ENCODE measurements at places on chromosomes 11 and 22.
A peak's percentile ranks its signal among the peaks of the same experiment; 100 is the strongest.

DNA sequence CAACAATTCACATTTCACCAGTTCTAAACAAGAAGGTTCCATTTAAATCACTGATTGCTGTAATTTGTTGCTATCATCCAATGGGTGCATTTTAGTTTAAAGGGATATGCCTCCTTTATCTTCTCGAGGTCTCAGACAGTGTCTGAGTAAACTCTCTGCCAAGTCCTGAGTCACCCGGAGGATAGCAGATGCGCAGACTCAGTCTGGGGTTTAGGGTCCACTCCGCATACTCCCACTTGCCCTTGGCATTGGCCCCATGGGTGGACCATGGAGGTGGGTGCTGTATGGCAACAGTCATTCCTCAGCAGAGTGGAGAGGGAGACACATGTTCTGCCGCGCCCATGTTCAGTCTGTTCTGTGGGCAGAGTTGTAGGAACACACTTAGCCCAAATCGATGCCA, 65.4 kb upstream of the CRTAM start:
- DNase-seq = no peak

GRCh38 chr11:5362017-5362625, 10.8 kb downstream of the OR51B6 start:
- no peak for DNase-seq

DNA sequence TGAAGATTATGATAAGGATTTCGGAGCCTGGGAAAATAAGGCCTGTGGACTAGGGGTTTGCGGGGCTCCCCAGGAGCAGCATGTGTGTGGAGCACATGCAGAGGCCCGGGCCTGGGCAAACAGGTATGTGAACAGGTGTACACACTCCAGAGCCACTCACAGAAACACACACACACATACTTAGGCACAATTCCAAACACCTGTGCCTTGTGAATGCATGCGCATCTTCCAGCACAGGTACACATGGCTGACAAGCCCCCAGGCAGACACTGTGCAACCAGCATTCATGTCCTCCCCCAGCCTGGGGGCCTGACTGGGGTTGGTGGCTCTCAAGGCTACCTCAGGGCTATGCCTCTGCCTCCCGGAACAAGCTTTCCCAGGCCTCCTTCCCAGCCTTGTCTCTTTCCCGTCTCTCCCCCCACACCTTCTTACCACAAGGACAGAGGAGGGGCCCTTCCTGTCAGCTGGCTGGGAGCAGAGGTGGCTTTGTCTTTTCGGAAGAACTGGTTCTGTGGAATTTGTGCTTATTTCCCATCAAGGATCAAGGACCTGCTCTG, 2.6 kb upstream of the P2RY6 start:
- no peak for DNase-seq

- no peak for DNase-seq
Observed at GRCh38 chr11:76553554-76554476, 109.0 kb downstream of the EMSY start.

DNA sequence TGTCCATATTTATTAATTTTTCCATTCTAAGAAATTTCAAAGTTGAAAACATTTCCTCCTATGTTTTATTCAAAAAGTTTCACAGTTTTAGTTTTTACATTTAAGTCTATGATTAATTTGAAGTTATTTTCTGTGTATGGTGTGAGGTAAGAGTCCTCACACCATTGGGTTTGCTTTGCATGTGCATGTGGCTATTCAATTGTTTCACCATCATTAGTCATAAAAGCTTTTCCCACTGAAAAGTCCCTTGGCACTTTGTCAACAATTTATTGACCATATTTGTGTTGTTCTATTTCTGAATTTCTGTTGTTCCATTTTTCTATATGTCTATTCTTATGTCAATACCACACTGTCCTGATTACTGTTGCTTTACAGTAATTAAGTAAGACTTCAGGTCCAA, 186.5 kb downstream of the KIF18A start:
- no peak for DNase-seq

GRCh38 chr22:31561238-31561887, 65.0 kb downstream of the SFI1 start:
- DNase-seq = no peak

- no peak for DNase-seq
Observed at GRCh38 chr11:115739146-115739545, 234.9 kb upstream of the CADM1 start.

DNA sequence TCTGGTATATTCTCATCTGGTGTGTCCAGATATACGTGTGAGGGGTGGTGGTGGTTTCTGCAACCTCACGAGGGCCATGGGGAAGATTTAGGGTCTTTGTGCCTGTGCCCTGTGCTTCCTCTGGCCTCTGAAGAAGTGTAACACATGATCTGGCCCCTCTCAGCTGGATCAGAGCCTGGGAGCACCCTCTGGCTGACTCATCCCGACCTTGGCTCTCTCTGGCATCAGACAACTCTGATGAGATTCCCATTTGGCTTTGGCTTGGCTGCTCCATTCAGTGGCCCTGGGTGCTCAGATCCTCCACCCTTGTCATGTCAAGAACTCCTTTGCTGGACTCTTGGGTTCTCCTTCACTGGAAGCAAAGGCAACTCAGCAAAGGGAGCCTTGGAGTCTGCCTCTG, 45.2 kb downstream of the RASSF10 start:
- DNase-seq = no peak

DNA sequence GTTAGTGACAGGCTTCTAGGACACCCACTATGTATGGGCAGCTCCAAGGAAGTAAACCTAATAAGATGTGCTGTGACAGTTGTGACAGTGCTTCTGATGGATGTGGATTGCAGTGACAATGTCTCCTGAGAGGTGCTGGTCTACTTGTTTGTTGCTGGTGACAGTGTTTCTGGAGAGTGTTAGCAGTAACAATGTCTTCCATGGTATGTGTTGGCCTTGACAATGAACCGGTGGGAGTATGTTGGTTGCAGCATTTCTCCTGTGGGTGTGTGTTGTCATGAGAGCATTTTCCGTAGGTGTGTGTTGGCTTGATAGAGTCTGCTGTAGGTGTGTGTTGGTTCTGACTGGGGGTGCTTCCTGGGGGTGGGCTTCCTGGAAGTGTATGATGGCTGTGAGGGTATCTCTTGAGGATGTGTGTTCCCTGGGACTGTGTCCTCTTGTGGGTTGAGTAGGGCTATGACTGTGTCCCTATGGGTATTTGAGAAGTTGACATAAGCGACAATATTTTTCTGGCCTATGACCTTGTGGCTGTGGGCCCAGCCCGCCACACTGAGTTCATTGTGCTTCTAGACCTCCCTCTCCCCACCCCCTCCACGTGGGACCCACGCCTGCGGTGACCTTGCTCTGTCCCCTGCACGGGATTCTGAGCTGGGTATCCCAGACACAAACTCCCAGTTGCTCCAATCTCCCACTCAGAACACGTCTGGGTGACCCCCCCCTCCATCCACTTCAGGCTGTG, 1.2 kb downstream of the DCHS1 start:
- no peak for DNase-seq

- no peak for DNase-seq
Observed at GRCh38 chr11:70116386-70117065, 38.4 kb downstream of the ANO1 start.

DNA sequence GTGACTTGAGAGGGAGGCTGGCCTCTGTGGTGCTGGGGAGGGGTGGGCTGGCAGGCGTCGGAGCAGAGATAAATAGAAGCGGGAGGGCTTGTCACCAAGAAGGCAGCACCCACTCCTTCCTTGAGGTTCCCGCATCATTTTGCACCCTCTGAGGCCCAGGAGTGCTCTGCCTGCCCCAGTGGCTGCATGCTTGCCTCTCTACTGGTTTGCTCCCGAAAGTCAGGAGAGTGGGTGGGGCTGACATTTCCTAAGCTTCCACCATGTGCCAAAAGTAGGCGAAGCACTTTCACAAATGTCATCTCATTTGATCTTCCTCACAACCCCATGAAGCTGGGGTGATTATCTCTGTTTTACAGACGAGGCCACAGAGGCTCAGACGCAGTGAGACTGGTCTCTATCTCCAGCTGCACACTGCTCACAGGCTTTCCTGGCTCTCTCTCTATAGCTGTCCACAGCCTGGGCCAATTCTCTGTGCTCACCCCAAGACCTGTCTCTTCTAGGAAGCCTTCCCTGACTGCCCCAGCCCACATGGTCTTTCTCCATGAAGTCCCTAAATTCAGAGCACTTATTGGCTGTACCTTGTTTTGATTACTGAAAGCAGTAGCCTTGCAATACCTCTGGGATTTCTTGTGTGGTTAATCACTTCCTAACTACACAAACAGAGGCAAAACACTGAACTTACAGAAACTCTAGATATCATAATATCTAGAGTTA, 2.6 kb upstream of the UCP3 start:
- DNase-seq = peak; percentile 68

- no peak for DNase-seq
Observed at GRCh38 chr11:36306888-36307287, 10.8 kb downstream of the PRR5L start.

GRCh38 chr11:100403816-100404215, 283.3 kb upstream of the ARHGAP42 start:
- DNase-seq = no peak

DNA sequence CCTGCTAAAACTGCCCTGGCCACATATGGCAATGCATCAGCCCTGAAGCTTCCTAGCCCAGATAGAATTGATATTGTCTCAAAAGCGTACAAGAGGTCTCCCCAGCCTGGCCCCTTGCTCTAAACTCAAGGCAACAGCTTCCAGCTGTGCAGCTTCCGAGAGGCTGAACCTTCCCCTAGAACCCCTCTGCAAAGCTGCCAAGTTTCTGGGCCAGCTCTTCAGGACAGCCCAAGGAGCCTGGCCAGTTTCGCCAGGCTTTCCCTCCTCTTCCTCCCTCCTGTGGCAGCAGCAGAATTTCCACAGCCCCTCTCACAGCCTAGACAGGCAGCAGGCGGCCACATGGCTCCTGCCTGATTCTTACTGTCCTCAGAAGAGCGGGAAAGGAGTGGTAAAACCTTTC, 34.5 kb downstream of the NUMA1 start:
- no peak for DNase-seq

DNA sequence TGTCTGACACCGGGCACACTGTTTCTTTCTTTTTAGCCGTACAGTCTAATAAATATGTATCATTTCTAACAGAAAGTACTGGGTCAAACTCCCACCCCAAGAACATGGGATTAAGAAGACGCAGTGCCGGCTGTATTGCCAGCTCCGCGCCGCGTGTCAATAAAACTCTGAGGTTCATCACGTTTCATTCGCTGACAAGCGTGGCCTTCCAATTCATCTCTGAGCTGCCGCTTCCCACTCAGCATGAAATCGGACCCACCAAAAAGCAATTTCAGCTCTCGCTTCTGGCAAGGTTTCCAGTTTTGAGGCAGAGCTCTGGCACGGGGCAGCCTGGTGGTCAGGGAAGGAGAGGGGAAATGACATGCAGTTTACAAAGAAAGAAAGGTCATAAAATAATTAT, 819.8 kb downstream of the OPCML start:
- DNase-seq = no peak

- DNase-seq = no peak
Observed at GRCh38 chr11:95266751-95267374, 35.9 kb upstream of the SESN3 start.

- no peak for DNase-seq
Observed at GRCh38 chr11:15963266-15963665, 393.1 kb downstream of the SOX6 start.

DNA sequence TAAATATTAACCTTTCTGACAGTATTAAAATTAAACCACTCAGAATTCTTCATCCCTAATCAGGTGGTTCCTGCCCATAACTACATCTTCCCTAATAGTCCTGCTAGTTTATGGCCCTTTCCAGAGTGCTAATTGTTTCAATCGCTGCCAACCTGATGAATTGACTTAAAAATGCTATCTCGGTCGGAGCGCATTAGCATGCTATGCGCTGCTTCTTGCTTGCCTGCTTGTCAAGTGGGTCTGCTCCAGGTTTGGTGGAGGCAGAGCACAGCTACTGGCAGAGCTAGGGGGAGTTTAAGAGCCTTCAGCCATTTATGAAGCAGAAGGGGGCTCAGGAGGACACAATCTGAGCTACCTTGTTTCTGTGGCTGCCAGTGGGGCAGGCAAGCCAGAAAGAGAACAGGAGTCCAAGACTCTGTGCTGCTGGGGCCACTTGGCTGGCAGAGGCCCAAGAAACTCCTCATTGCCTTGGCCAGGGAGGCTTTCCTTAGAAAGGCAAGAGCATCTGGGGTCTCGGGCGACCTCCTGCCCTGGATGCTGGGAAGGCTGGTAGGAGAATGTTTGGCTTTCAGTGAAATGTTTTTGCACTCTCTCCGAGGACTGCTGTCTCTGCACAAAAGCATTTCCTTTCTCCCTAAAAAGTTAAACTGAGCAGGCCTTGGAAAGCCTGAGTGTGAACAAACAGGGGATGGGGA, 62.1 kb upstream of the PHOX2A start:
- DNase-seq = no peak

- DNase-seq = no peak
Observed at GRCh38 chr11:117616979-117617378, 180.0 kb downstream of the DSCAML1 start.

DNA sequence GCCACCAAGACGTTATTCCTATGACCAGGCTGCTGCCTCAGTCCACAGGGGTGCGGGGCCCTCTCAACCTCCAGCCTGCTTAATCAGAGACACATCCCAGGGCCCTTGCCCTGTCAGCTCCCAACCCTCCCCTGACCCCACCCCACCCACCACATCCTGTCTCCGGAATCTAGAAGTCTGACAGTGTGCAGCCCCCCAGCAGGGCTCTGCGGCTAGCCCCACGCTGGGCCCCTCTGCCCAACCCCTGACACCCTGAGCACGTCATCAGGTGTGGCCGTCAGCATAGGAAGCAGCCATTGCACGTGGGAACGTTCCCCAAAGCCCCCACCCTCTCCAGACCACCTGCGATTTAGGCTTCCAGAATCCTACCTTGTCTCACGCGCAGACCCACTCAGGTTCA, 34.3 kb upstream of the IGSF9B start:
- DNase-seq = peak; percentile 9

GRCh38 chr11:113272281-113272680, 42.1 kb upstream of the TTC12 start:
- no peak for DNase-seq

DNA sequence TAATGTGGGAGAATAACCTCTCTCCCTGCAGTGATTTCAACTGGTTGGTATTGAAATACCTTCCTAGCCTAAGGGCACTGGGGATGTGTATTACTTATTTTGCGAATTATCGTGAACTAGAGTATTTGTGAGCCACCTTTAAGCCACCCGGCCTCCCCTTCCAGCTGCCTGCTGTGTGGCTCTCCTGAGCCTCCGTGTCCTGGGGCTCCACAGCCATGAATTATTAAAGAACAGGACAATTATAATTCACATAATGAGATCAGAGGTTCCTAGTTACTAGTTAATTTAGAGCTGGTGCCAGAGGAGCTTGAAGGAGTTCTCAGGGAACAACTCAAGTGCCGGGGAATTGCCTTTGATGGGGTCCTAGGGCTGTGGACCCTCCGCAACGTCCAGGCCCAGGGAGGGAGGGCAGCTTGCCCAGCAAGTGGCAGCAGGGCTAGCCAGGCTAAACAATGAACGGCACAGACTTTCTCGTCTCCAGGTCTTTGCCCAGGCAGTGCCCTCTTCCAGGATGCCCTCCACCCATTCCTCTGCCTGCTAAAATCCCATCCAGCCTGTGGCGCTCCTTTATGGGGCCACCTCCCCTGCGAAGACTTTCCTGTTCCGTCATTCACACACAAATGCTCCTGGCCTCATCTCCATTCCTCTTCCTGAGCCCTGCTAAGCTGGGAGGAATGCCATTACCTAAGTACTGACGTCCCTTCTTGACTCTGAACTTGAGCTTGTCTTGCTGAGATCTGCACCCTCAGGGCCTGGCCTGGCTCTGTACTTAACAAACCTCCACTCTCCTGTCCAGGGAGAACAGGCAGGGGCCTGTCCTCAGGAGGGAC, 91.5 kb downstream of the RTL6 start:
- no peak for DNase-seq

- DNase-seq = no peak
Observed at GRCh38 chr22:49455595-49455994, 372.1 kb downstream of the BRD1 start.

Data from stimulated activated CD8-positive, alpha-beta memory T cell treated with anti-CD3 and anti-CD28 coated beads, Interleukin-15, amount 100 ng/mL, for 48 hours (primary cell).